Stimulated activated CD8-positive, alpha-beta memory T cell treated with anti-CD3 and anti-CD28 coated beads, Interleukin-4, amount 100 ng/mL, for 4 hours (primary cell): ENCODE measurements at places on chromosomes 4 and X.

GRCh38 chrX:21847342-21847741, 7.9 kb downstream of the MBTPS2 start:
- no peak for DNase-seq

- DNase-seq, result no peak
Measured at GRCh38 chrX:2432298-2432863, 68.4 kb downstream of the DHRSX start.

GRCh38 chrX:106952988-106953387, 32.8 kb downstream of the CLDN2 start:
- DNase-seq, result no peak

DNA sequence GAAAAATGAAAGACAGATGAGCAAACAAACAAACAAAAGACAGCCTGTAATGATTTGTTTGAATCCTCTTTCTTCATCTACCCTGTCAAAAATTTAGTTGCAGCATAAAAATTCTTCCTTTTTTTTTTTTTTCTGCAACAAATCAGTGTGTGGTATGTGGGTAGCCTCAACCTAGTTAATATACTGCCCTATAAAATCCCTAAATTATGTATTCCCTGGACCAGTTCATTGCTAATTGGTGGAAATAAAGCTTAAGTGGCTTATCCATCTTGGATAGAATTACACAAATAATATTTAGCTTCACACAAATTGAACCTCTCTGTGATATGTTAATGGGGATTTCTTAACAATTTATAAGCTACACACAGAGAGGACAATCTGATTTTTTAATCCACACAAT, 208.4 kb downstream of the NDST4 start:
- DNase-seq, result no peak

- no peak for DNase-seq
Measured at GRCh38 chr4:48683784-48684666, 96.1 kb downstream of the FRYL start.

DNA sequence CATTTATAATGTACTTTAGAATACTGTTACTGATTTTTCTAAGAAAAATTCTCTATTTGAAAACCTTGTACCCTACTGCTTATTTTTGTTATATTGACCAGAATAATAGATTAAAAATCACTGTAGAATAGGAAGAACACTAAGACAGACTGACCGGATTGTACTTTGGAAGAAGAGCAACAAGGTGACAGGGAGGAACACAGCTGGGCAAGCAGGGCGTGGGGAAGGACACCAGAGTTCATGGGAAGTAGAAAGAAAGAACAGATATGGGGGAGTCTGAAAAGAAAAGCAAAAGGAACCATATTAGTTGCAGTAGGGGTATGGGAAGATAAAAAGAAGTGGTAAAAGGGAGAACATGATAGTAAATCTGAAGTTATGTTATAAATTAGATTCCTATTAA, 38.6 kb downstream of the TXK start:
- no peak for DNase-seq

GRCh38 chr4:164467493-164467892, 286.4 kb upstream of the SMIM31 start:
- no peak for DNase-seq

DNA sequence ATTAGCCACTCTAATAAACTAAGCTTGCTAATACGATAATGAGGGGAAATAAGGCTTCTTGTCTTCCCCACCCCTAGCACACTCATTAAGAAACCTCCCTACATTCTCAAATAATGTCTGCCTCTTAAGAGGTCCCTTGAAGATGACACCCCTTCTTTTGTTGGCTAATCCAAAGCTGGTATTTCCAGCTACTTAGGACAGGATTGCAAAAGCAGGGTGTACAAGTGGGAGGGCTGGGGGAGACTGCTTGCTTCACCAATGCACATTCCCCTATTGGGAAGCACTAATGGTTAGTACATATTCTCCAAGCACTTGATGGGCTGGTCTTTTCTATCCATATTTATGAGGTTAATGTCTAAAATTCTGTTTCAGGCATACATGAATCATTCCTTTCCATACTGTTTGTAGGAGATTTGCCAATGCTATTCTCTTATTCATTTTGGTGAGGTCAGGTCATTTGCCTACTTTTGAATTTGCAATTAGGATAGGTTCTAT, 16.8 kb upstream of the TIMM8A start:
- no peak for DNase-seq

DNA sequence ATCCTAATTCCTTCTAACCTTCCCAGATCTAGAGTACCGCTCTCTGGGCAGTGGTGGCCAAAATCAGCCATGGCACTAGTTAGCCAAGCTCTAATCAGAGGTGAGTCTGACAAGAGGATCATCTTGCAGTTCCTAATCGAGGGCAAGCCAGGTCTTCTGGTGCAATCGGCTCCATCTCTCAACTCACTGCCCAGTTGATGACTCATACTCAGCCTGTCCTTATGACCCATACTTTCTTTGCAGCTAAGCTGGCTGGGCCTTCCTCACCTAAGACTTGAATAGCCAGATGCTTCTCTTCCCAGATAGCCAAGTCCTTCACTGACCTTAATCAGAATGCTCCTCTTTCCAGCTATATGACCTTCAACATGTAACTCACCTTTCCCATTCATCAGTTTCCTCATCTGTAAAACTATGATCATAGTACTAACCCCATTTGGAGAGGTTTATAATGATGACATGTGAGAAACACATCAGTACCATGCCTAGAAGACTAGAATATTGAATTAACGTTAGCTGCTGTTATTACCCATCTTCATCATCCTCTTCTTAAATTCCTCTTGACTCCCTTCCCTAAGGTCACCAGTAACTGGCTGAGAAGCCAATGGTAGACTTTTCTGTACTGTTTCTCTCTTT, 57.1 kb downstream of the RELL1 start:
- no peak for DNase-seq

GRCh38 chrX:29242856-29243255, 655.6 kb downstream of the IL1RAPL1 start:
- DNase-seq, result no peak

GRCh38 chr4:76758996-76759395, 138.9 kb downstream of the SOWAHB start:
- DNase-seq, result no peak

DNA sequence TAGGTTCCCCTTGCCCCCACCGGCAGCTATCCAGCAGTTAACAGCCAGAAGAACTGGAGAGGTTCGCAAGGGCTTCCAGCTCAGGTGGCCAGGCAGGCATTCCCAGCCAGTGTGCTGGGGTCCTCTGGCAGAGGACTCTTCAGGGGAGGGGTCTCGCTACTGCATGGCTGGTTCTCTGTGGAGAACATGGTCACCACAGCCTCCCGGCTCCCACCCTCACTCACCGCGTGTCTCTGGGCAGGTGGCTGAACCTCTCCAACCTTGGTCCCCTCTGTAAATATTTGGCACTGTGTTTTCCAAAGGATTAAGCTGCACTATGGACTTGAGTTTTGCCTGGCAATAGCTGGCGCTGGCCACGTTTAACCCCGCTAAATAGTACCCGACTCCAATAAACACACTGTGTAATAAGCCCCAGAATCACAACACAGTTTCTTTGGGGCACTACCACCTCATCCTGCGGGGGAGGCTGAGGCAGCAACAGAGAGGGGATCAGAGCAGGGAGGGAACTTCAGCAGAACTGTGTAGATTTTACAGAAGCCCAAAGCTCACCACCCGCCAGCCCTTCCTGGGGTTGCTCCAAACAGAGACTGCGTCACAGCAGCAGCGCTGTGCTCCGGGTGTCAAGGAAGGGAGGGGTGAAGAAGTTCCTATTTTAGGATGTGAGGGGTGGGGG, 15.2 kb downstream of the BCOR start:
- DNase-seq, result no peak

- DNase-seq, result no peak
Measured at GRCh38 chrX:82748906-82749505, 759.1 kb upstream of the POU3F4 start.

GRCh38 chr4:88212253-88212561, 53.8 kb upstream of the ABCG2 start:
- no peak for DNase-seq

DNA sequence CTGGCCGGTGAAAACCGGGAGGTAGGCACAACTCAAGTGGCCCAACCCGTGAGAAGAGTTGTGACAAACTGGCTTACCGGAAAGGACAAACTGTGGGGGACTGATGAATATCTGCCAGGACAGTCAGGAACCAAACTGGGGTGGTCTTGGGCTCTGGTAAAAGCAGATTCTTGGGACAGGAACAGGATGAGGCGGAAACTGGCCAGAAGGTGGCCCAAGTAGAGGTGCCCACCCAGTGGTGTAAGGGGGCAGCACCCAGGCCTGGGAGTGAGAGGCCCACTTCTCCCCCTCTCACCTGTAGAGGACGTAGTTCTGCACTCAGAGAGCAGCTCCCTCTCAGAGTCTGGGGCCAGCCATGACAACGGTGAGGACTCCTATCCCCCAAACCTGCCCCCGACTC, 5.9 kb downstream of the CCDC120 start:
- DNase-seq, result no peak
